ENCODE measurements at places on chromosomes 1 and 21. TPM values are rescaled to one million over a fixed set of nuclear protein-coding genes. Genes with fewer than 3 reads are reported as not detected.

The FAM72B gene
- total RNA-seq = 0.49 TPM

The CELA2A gene
- not detected for total RNA-seq

The APCS gene
- total RNA-seq = not detected

The SYNJ1 gene
- 19.7 TPM for total RNA-seq

The OR14K1 gene
- total RNA-seq = not detected

The HSPA6 gene
- total RNA-seq = 3.4 TPM

The SMIM1 gene
- total RNA-seq = not detected

The KIAA1614 gene
- total RNA-seq = 3.0 TPM

The SERINC2 gene
- 0.49 TPM for total RNA-seq

The NIPAL3 gene
- total RNA-seq = 8.1 TPM

The DTL gene
- 2.2 TPM for total RNA-seq

The HPCAL4 gene
- 51.4 TPM for total RNA-seq

The MYOG gene
- total RNA-seq = not detected

Measured in temporal lobe (tissue), 4 donors.